ENCODE measurements at places on chromosomes 12 and 14.

- DNase-seq: no peak
Measured at GRCh38 chr12:21801522-21802288, 27.2 kb upstream of the KCNJ8 start.

DNA sequence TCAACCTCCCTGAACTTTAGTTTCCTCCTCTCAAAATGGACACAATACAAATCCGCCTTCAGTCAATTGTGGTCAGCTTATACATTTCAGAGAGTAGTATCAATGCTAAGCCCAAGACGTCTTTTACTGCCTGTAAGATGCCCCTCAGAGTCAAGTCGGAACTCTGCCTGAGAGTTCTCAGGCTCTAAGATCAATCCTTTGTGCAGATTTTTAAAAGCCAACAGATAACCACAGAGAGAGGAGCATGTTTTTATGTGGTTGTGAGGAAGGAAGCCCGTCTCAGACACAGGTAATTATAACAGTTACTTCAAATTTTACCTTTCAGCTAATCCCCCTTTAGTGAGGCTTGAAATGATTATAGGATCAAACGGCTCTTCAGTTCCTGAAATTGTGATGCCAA, 91.6 kb downstream of the HELB start:
- no peak for DNase-seq

DNA sequence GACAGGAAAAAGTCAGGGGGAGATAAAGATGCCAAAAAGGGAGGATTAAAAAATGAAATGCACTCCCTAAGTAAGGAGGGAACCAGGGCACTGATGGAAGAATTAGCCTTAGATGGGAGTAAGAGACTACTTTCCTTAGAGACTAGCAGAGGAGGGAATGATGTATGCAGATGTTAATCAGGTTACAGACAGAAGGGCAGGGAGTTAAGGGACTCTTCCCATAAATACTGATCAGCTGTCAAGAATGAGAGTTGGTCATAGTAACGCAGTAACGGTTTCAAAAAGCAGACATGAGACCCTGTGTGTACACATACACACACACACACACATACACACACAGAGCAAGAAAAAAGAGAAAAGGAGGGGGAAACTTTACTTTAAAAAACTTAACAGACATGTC, 93.4 kb downstream of the PHLDA1 start:
- DNase-seq: no peak

- DNase-seq: no peak
Measured at GRCh38 chr14:55583942-55584468, 4.0 kb downstream of the KTN1 start.

Data from GM20000 (cell line).